ENCODE measurements at places on chromosomes 5 and 9. TPM values are rescaled to one million over a fixed set of nuclear protein-coding genes. Genes with fewer than 3 reads are reported as not detected.

DNA sequence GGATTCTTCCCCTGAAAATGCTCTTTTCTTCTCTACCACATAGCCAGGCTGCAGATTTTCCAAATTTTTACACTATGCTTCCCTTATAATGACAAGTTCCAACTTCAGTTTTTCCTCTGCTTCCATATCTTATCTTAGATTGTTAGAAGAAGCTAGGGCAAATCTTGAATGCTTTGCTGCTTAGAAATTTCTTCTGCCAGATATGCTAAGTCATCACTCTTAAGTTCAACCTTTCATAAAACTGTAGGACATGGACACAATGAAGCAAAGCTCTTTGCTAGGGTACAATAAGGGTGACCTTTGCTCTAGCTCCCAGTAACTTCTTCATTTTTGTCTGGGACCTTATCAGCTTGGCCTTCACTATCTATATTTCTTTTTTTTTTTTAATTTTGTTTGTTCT is 88.7 kb downstream of the NXNL2 start:
- DNase-seq = no peak

DNA sequence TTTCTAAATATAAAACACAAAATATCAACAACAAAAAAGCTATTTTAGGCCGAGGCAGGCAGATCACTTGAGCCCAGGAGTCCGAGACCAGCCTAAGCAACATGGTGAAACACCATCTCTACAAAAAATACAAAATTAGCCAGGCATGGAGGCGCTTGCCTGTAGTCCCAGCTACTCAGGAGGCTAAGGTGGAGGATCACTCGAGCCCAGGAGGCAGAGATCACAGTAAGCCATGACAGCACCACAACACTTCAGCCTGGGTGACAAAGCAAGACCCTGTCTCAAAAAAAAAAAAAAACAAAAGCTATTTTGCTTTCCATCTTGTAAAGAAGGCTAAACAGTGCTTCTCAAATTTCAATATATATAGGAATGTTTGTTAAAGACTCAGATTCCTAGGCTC is 11.3 kb downstream of the C5orf15 start:
- no peak for DNase-seq

DNA sequence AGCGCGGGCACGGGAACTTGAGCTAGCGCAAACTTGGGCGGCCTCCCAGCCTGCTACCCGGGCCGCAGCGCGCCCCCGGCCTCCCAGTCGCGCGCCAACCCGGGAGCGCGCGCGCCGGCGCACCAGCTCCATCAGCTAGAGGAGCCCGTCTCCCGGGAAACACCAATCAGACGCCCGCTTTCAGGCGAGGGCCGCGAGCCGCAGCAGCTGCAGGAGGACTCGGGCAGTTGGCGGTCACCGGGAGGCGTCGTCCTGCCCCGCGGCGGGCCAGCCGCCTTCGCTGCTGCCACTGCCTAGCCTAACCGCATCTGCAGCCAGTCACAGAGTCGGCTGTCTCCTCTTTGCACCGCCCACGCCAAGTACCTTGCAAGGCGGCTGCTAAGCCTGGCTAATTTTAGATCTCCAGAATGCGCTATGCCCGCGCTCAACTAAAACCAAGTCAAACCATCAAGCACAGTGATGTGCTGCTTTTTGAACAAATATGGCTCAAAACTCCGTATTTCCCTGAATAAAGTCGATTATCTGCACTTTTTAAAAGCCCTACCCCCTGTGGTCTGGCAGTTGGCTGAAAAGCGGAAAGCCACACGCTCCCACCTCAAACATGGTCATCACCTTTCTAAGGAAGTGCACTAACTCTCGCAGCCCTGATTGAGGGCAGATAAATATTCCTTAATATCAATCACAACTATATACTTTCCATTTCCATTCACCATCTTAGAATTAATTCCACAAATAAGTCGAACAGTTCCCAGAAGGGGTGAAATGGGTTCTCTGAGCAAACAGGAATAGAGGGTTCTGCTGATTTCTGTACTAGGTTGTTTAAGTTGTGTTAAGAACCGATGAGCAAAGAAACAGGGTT is 221.8 kb downstream of the MEF2C start:
- DNase-seq = peak; percentile 83

- no peak for DNase-seq
Observed at GRCh38 chr5:150606476-150606875, 34.0 kb upstream of the SYNPO start.

DNA sequence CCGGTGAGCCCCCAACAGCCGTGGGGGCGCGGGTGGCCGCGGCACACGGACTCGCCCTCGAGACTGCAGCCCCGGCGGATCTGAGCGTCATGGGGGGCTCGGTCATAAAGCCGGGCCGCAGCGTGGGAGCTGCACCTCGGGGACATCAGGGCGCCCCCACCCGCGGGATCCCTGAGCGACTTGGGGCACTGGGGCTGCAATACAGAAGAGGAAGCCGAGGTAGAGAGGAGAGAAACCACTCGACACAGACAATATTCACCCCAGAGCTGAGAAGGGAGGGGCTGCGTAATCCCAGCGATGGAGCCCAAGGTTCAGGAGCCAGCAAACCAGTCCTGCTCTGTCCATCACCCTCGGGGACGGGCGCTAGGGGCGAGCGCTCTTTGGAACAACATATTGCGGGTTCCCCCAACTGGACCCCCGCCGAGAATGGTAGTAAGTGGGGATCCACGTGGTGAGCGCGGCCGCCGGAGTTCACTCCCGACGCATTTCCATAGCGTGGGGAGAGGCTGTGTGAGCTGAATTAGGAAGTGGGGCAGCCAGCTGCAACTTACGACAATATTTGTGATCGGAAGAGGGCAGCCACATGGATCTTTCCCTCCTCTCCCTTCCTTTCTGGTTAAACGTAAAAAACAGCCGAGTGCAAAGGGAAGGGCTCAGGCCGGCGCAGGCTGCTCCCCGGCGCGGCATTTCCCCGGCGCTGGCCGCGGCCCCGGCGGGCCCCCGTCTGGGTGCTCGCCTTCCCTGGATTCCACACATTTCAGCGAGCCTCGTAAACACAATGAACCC is 9.9 kb downstream of the PTCH1 start:
- DNase-seq = peak; percentile 82

The SAXO1 gene
- 0.65 TPM for polyA plus RNA-seq

- peak; percentile 71 for DNase-seq
Observed at GRCh38 chr9:91775011-91775707, 174.9 kb downstream of the ROR2 start.

DNA sequence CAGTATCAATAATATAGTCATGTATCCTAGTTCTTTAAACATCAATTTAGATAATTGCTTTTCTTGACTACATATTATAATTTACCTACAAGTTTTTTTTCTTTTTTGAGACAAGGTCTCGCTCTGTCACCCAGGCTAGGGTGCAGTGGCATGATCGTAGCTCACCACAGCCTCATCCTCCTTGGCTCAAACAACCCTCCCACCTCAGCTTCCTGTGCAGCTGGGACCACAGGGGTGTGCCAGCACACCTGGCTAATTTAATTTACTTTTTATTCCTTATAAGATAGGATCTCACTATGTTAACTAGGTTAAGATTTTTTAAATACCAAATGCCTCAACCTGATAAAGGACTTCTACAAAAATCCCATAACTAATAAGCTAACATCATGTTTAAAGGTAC is 21.1 kb downstream of the UIMC1 start:
- DNase-seq = no peak

DNA sequence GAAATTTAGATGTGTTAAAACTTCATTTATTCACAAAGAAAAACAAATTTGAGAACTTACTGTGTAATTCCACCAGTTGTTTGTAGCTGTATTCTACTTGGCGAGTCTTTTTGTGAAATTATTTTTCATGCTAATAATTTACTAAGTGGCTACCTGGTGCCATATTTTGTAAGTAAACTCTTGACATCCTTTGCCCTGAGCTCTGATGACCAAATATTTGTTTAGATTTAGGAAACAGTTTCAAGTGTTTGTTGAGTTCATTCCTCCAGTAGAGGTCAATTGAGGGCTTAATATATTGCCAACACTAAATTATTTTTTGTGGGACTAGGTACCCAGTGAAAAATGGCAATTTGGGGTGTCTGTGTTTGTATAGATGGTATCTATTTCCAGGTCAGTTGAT is 3.7 kb downstream of the CNTLN start:
- DNase-seq = no peak

- no peak for DNase-seq
Observed at GRCh38 chr5:151661968-151662732, 24.6 kb downstream of the SPARC start.

- peak; percentile 80 for DNase-seq
Observed at GRCh38 chr5:52893105-52893504, 96.0 kb upstream of the ITGA2 start.

DNA sequence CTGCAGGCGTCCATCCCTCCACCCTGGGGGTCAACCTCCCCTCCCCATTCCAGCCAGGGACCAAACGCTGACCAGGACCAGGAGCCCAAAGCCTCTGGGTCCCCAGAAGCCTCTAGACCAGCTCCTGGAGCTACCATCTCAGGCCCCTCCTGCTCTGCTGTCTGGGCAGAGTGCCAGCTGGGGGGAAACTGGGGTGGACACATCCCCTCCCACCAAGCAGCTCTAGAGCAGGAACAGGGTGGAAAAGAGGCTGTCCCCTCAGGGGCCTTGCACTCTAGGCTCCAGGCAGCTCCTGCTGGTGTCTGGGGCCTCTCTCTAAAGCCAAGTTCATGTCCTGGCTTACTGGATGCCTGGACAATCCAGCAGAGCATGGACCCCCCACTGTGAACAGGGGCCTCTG is 4.4 kb downstream of the SSNA1 start:
- no peak for DNase-seq

DNA sequence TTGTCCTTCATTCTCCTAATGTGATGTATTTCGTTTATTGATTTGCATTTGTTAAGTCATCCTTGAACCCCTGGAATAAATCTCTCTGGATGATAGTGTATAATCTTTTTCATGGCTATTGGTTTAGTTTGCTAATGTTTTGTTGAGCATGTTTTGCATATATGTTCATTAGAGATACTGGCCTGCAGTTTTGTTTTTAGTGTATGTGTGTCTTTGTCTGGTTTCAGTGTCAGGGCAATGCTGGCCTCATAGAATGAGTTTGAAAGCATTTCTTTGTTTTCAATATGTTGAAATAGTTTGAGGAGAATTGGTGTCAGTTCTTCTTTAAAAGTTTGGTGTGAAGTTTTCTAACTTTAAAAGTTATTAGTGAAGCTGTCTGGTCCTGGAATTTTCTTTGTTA is 149.6 kb upstream of the ATP10B start:
- DNase-seq = no peak

DNA sequence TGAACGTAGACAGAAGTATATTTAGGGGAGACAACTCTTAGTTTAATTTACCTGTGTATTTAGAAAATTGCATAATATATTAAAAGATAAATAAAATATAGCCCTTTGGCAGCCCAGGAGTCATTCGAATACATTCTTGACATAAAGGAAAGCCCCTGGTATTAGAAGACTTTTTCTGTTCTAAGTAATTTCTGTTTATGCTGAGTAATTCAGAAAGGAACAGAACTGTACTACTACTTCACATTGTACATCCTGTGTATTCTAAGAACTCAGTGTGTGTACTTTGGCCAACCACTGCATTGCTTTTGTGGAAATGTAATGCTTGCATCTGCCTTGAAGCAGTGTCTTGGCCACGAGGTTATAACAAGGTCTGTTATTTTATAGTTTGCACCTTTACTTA is 136.4 kb downstream of the KDM4C start:
- no peak for DNase-seq

GRCh38 chr9:16028548-16028947 is 475.7 kb downstream of the CCDC171 start:
- peak; percentile 56 for DNase-seq

Data from GM23248 (cell line).